ENCODE measurements at places on chromosomes 2 and 18.

DNA sequence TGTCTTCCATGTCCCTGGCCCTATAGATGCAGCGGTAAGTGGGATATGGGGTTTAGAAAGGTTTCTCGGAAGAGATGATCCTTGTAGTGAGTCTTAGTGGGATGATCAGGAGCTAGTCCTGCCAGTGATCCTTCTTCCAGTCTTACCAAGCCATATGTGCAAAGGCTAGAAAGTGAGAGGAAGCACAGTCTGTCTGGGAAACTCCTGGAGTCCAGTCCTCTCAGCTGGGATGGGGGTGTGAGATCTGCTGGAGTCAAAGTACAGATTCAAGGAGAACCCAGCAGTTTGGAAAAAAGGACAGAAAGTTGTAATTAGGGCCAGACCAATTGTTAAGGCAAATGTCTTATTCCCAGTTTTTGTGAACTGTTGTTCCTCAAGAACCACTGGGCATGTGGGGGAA, 83.3 kb downstream of the LIMS1 start:
- DNase-seq, result no peak

DNA sequence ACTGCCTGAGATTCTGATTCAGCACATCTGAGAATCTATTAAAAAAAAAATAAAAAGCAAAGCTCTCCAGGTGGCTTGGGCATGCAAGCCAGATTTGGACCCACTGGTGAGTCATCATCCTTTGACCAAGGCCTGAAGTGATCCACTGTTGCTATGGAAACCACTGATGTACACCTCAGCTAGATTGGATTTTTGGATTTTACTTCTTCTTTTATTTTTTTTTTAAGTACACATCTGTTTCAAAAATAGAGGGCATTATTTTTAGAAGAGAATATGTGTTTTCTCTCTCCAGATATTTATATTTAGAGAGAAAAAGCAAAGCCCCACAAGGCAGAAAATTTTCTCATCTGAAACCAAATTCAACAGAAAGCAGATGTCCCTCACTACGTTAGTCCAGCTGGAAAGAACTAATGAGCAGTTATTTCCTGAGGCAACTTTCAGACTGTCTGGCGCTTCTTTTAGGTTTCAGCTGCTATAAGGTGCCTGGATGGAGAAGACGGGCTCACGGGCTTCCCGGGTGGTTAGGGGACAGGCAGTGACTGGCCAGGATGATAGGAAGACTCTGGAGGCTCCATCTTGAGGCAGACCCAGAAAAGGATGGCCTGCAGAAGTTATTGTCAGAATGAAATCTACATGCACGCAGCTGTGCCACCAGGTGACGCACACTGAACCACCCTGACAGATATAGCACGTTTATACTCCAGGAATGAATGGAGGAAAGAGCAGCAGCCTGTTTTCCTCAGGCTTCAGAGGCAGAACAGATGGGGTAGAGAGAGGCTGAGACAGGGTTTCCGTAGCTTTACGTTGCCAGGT, 50.5 kb downstream of the MRPL35 start:
- no peak for DNase-seq

- DNase-seq, result no peak
Measured at GRCh38 chr2:223464071-223464470, 138.1 kb downstream of the SCG2 start.

GRCh38 chr2:137865954-137866540, 98.2 kb upstream of the HNMT start:
- peak; percentile 3 for DNase-seq

DNA sequence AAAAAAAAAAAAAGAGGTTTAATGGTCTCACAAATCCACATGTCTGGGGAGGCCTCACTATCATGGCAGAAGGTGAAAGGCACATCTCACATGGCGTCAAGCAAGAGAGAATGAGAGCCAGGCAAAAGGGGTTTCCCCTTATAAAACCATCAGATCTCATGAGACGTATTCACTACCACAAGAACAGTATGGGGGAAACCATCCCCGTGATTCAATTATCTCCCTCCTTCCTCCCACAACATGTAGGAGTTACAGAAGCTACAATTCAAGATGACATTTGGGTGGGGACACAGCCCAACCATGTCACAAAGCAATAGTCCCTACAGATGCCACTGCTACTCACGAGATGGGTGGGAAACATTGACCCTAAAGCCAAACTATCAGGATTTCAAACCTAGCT, 392.7 kb upstream of the ID2 start:
- DNase-seq, result no peak

GRCh38 chr2:191724015-191724414, 46.1 kb downstream of the NABP1 start:
- DNase-seq, result no peak
